ENCODE measurements at places on chromosomes 2 and 18.

- DNase-seq = no peak
Measured at GRCh38 chr2:37802899-37803379, 122.1 kb upstream of the RMDN2 start.

DNA sequence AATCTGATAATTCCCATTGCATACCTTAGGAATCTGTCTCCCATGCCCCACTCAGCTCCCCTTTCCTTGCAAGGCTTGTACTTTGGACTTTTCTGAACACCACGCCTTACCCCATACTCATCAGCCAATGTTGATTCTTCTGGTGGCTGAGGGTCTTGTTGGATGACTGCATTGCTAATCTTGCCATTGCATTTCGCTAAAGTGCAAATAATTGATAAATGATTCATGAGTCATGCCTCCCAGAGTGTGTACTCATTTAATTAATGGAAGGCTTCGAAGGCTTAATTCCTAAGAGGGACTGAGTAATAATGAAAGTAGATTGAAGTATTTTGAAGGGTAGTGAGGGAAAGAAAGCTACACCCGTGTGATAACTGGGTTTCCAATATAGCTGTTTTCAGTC is 28.0 kb upstream of the PPP1R1C start:
- DNase-seq = no peak

DNA sequence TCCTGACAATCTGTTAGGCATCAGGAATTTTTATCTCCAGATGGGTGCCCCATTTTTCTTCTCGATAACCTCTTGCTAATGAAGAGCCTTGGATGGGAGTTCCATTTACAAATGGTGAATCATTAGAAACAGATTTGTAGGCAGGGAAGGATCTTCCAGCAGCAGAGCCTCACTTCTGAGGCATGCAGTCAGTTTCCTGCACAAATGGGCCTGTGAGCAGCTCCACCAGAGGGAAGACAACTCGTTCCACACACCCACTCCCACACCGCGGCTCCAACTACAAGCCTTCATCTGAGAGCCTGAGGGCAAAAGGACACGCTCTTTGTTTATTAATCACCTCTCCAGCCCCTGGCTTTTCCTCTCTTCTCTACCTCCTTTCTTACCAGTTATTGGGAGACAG is 108.5 kb downstream of the CTAGE1 start:
- DNase-seq = no peak

- no peak for DNase-seq
Measured at GRCh38 chr2:120269076-120269744, 16.6 kb downstream of the RALB start.
